Uterus (tissue), 4 donors: ENCODE measurements at places on chromosomes 2 and 18.

DNA sequence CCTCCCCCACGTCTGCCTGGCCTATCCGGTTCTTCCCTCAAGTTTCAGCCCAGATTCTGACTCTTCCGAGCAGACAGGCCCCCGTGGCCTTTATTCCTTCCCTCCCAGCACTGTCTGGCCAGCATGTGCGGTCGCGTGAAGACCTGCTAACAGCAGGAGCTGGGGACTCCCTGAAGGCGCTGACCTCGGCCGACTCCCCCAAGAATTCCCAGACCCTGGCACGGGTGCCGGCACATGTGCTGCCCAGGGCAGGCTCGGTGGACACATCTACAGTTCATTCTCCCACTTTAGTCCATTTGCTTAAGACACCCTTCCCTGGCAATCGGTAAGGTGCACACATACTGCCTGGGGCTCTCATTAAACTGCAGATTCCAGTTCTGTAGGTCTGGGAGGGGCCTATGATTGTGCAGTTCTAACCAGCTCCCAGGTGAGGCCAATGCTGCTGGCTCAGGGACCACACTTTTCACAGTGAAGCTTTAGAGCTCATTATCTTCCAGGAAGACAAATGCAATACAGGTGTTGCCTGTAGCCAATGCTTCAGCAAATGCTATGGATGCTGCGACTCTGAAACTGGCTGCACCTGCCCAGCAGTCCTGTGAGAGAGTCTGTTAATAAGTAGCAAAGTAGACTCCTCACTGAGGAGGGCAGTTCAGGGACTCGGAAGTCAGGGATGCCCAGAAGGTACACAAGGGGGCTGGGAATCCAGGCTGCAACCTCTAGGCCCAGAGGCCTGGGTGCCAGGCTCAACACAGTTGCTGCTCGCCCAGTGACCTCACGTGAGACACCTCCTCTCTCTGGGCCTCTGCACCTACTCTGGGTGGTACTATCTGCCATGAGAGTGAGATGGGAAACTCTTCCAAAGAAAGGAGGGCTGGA is 45.4 kb upstream of the TAF1B start:
- no peak for DNase-seq

- DNase-seq: no peak
Measured at GRCh38 chr2:133241224-133241571, 327.1 kb downstream of the NCKAP5 start.

DNA sequence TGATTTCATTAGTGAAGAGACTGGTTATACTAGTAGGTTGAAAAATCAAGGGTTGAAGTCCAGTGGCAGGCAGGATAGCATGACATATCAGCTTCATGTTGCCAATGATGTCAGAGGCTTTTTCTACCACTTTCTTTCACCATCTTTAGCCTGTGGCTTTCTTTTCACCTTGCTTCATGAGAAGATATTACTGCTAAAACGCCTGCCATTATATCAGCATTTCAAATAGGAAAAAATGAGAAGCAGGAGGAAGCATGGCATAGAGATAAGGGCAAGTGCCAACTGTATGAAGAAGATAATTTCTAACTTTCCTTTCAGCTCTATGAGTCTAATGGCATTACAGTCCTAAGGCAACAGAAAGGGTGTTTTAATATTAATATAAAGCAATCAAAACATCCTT is 270.2 kb upstream of the SYT4 start:
- DNase-seq: no peak

- no peak for DNase-seq
Measured at GRCh38 chr18:57466745-57467409, 31.7 kb downstream of the ONECUT2 start.

DNA sequence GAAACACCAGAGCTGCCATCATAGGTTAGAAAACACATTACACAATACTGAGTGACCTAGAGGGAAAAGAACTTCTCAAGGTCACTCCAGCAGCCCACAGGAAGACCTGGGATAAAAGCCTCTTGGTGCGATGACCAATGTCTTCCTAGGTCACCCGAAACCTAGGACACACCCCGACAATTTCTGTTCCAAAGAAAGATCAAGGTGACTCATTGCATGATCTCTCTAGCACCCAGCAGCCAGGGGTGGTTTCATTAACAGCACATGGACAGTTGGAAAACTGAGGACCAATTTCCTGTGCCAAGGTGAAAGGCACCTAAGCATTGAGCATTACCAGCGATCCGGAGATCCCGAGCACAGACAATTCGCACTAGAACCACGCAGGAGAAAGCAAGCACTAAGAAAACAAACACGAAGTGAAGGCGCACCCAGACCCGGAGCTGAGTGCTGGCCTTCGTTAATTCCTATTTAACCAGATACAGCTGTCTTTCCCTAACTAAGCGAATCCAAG is 1.5 kb downstream of the CACNB4 start:
- peak; percentile 20 for DNase-seq
